ENCODE measurements at places on chromosomes 11 and 22. TPM values are rescaled to one million over a fixed set of nuclear protein-coding genes. Genes with fewer than 3 reads are reported as not detected.
A peak's percentile ranks its signal among the peaks of the same experiment; 100 is the strongest.

GRCh38 chr11:9747828-9748227, 84.0 kb downstream of the SWAP70 start:
- no peak for DNase-seq

- DNase-seq, result peak; percentile 37
These were observed 328.3 kb downstream of the FAT3 start for GRCh38 chr11:92552942-92553341.

GRCh38 chr11:36622431-36623136, 24.5 kb upstream of the RAG2 start:
- DNase-seq, result peak; percentile 12

SF3B2 gene
- total RNA-seq, result 95.7 TPM

NLRP6 gene
- total RNA-seq, result not detected

Data from GM23248 (cell line).